ENCODE measurements at places on chromosomes 7 and 10.

DNA sequence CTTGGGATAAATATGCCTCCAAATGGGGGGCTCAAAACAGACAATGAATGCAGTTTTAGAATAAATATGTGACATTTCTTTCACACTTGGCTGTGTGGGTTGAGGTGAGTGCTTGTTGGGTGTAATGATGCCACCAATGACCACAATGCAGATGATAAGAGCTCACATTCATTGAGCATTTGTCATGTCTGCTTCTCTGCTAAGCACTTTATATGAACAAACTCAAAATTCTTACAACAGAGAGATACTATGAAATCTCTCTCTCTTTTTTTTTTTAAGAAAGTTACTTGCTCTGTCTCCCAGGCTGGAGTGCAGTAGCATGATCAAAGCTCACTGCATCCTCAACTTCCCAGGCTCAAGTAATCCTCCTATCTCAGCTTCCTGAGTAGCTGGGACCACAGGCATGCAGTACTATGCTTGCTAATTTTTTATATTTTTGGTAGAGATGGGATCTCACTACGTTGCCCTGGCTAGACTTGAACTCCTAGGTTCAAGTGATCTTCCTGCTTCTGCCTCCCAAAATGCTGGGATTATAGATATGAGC, 185.4 kb downstream of the JCAD start:
- no peak for DNase-seq

DNA sequence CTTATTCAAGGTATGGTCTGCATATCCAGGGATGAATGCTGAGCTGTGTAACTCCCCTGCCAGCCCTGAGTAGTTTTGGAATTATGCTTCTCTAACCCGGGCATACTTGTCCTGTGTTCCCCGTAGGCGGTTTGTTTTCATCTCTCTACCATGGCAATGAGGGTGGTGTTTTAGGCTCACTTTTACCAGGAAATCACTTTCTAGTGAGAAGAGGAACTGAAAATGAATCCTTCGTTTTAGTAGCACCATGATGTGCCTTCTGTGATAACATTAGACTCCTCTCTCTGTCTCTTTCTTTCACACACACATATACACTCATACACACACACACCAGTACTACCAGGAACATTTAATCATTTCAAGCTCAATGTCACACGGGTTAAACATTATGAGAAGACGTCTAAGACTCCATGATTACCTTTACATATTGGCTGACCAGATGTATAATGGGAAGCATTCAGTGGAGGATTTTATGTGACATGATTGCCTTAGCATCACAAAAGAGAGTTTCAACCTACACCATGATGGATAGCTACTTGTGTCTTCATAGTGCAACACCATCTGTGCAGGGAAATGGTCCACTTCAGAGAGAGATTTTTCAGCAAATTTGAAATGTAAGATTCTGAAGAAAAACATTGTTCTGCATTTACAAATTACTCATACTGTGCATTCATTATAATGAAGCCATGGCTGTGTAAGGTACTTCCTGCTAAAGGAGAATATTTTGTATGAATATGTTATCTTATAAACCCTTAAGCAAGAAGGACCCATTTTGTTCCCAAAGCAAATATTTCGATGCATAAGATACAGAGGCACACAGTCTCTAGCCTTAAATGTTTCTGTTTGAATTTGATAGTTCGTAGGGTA, 31.0 kb upstream of the PFKP start:
- no peak for DNase-seq

DNA sequence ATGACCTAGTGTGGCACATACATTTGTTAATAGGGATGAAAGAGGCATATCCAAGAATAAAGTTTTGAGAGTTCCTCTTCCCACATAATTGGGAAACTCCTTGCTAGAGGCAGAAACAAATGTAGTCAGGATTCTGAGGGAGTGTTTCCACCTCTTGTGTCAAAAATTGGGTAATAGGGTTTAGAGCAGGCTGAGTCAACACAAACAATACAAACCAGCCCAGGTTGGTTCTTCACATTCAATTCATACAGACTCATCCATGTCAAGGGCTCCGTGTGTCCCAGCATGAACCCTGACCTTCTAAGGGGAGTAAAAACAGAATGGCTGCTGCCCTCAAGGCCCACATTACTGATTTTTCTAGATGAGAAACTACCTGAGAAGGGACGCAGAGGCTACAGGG, 75.3 kb downstream of the GLI3 start:
- DNase-seq = no peak

GRCh38 chr10:58937423-58937822, 239.0 kb upstream of the PHYHIPL start:
- DNase-seq = no peak

DNA sequence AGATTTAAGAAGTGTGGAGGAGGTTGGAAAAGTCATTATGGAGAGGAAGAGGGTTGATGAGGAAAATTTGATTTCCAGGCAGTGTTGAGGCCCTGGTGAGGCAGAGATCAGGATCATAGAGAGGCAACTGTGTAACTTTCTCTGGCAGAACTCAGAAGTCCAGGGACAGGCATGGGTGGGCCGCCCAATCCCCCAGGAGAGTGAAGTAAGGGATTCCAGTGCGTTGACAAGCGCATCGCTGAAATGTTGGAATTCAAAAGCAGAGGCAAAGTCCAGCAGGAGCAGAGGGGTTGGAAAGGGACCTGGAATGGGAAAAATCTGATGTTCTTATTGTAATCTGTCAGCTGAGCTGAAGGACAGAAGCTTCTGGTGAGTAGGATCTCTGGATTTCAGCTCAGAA, 207.3 kb downstream of the FAM107B start:
- no peak for DNase-seq

All from stimulated activated CD4-positive, alpha-beta T cell treated with anti-CD3 and anti-CD28 coated beads, Interleukin-1b, Interleukin-23, amount 100 ng/mL, for 1 hour (primary cell).